ENCODE measurements at places on chromosomes 5 and 9. TPM values are rescaled to one million over a fixed set of nuclear protein-coding genes. Genes with fewer than 3 reads are reported as not detected.
A peak's percentile ranks its signal among the peaks of the same experiment; 100 is the strongest.

Gene AK3
- 30.8 TPM for polyA plus RNA-seq

Gene NME5
- 4.1 TPM for polyA plus RNA-seq

Gene CDKN2B-AS1
- polyA plus RNA-seq: 0.25 TPM

Gene SPATA31A3
- not detected for polyA plus RNA-seq

Gene ENTREP1
- polyA plus RNA-seq: not detected

Gene SPINK7
- not detected for polyA plus RNA-seq

Gene SPINK4
- not detected for polyA plus RNA-seq

Gene RNF183
- not detected for polyA plus RNA-seq

DNA sequence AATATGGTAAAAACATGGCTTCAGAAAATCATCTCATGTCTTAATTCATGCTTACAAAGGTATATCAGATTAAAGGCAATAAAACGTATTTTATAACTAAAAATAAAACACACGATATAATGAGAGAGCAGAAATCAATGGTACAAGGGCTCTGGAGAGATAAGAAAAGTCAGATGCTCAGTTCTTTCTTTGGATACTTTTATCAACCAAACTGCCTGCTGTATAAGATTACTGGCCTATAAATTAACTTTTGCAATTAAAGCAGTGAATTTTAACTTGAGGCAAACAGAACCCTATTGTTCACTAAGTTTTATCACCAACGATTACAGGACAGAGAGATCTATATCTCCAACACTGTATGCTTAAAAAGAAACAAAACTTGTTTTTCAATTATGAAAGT is 42.1 kb upstream of the HNRNPA0 start:
- DNase-seq: no peak

- DNase-seq: no peak
These were observed 497.0 kb upstream of the TNC start for GRCh38 chr9:115615000-115615401.

DNA sequence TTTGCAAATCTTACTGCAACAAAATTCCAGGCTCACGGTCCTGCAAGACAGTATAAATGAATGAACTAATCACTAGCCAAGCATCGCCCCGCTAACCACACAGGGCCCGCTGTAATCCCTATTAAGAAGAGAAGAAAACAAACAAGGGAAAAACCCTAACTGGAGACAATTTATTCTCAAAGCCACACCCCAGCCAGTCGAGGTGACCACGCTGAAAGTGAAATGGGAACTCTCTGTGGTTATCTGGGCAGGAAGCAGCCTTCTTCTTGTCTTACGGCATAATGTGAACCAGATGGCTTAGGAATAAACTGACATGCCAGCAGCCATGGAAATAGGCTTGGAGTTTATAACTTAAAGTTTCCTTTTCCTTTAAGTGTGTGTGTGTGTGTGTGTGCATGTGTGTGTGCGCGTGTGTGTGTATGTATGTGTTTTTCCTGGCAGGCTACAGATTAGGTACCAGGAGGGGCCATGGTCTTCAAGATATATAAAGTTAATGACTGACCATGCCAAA is 120.2 kb downstream of the SEMA6A start:
- DNase-seq: peak; percentile 58

GRCh38 chr9:91711755-91712601 is 238.1 kb downstream of the ROR2 start:
- DNase-seq: no peak

GRCh38 chr5:168528521-168529373 is at the start of gene FBLL1:
FBLL1 (plus strand) TSS chr5:168529305; CDS start chr5:168529505, 200 bp downstream.
- peak; percentile 94 for DNase-seq

DNA sequence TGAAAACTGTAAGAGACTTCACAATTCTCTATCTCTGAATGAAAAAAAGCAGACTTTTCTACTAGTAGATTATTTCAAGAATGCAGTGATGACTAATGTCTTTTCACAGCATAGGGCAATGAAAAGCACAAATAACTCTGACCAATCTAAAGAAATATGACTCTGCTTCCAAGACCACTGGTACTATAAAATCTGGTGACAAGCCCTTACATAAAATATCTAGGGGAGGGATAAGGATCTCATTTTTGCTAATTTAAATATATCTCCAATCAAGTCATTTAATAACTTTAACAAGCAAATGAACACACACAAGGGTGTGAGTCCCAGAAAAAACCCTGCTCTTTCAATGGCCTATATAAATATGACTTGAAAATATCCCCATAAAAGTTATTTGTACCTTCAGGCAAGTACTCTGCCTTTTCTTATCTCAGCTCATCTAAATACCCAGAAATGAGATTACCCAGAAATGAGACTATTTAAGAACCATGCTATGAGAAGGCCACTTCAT is 105.2 kb downstream of the GNAQ start:
- no peak for DNase-seq

DNA sequence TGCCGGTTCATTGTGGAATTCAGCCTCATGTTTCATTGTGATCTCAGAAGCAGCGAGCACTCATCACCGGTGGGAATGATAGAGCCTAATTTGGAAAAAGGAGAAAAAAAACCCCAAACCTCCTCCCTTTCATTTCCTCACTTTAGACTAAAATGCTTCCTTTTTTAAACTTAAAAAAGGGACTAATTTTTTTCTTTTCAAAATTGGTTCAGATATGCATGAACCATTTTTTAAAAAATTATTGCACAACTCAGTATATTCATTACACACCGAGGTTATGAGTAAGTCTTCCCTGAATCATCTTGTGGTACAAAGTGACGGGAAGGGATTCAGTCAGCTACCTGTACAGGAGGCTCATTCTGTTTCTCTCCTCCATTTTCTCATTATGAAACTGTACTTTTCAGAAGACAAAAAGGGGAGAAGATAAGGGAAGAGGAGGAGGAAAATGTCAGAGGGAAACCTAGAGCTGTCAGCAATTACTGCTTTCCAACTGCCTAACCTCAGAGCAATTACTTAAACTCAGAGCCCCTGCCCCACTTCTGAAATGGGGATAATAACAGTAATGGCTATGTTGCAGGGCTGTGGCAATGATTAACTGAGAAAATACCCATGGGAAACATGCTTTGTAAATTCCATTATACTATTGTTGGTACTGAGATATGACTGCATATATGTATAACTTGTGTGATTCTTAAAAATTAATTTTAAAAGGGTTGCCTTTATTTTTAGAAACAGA is 24.0 kb downstream of the GALNT10 start:
- no peak for DNase-seq

- DNase-seq: no peak
These were observed 251.3 kb upstream of the GRAMD2B start for GRCh38 chr5:126171916-126172315.

DNA sequence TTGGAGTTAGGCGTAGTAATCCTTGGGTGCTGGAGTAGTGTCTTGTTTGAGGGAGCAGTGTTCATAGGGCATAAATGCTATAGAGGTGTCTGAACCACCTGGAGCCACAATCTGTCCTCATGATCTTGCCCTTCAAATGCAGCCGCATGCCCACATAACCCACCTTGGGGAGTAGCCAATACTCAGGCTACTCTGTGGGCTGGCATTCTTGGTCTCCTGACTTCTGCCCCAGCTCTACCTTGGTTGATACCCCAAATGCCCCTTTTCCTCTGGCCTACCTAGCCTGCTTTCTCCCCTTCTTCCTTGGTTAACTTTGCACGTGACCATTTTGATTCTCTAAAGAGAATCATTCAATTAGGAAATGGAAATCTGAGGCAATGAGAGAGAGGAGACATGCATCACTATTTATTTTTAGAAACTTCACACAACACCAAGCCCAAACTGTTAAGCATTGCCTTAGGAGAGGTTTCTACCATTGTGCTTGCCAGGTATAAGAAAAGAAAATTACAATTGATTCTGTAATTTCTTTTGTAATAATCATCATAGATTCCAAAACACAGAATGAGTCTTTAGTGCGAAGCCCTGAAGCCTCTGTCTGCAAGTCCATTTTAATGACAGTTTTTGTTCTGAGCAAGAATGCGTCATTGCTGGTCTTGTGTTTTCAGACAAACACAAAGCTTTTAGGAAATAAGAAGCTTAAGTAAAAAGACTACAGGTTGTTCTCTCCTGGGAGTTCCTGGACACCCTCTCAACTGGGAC is 135.2 kb downstream of the C9orf152 start:
- DNase-seq: no peak

DNA sequence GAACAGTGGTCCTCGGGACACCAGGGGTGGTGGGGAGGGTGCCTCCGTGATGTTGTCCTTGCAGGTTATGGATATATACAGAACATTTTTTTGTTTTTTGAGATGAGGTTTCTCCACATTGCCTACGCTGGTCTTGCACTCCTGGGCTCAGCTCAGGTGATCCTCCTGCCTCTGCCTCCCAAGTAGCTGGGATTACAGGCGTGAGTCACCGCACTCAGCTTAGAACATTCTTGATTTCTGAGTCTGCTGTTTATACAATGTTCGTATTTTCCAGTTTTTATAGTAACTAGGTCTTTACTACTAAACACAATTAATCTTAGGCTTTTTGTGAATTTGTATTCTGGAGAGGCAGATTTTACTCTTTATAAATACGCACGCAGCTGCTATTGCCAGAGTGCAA is 6.0 kb downstream of the PMPCA start:
- DNase-seq: no peak

DNA sequence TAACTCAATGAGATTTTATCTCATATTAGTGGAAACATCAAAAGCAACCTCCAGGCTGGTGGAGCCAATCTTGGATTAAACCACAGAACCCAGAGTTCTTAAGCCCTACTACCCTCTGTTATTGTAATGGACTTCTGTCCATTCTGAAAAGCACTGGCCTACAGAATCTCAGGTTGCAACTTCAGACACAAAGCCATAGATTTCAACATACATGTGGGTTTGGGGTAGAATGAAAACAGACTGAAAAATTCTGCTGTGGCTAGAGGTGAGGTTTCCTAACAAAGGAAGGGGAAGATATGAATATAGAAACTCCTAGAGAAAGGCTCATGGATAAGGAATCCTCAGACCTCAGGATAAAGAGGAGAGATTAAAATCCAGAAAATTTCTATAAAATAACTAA is 569.8 kb upstream of the RIOK2 start:
- no peak for DNase-seq
